ENCODE measurements at places on chromosomes 3 and 15.

DNA sequence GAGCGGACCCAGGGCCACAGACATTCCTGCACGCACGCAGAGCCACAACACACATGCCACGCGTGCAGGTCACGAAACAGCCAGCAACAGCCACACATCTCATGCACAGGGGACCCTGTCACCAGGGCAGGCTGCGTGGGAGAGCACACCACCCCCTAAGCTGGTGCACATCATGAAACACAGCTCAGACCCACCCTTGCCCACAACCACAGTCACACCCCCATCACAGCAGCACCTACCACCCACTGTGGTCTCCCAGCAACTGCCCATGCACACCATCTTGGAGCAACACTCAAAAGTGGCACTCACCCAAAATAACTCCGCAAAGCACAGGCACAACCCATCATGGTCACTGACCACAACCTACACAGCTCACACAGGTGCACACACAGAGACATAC is 75.7 kb downstream of the OCA2 start:
- no peak for DNase-seq

GRCh38 chr3:192750201-192750600 is 22.9 kb upstream of the FGF12 start:
- no peak for DNase-seq

- peak; percentile 99 for DNase-seq
These were observed 168.6 kb downstream of the SOX2 start for GRCh38 chr3:181880331-181880730.

DNA sequence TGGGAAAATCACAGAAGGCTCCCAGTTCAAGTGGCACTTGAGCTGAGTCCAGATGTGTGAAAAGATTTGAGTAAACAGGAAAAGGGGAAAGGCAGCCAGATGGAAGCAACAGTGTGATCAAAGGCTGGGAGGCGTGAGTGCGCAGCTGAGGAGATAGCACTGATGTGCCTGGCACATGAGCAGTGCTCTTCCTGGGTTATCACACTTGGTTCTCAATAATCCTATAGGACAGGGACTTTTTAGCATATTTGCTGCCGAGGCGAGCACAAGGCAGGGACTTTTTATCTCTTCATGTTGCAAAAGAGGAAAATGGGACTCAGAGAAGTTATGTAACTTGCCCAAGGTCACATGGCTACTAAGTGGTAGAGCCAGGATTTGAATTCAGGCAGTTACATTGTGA is 39.6 kb downstream of the CORO2B start:
- peak; percentile 35 for DNase-seq

DNA sequence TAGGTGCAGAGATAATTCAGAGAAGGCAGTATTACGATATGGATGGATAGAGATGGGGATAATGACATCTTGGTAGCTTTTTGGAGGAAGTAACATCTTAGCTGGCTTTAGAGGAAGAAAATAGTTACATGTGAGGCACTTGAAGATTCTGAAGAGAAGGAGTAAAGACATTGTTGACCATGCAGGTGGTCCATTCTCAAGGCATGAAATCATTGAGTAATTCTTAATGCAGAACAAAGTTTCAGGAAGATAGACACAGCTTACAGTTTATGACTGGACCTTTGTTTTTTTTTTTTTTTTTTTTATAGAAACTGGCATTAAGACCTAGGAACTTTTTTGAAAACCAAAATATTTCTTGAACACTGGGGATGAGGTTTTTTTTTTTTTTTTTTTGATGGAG is 28.2 kb downstream of the MBNL1 start:
- no peak for DNase-seq

DNA sequence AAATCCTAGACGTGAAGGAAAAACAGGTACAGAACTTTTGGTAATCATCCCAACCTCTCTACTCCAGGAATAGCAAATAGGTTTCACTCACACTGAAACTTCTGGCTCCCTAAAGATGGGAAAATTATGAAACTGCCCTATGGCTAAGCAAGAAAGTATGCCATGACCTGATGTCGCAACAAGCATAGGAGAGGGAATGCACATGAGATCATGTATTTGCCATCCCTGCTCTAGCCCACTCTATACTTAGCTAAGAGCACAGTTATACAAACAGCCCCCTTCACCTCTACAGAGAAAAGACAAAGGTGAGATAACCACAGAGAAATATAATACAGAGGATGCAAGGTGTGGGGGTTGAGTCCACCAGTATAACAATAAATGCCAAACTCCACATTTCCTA is 102.7 kb downstream of the TBC1D5 start:
- no peak for DNase-seq
